ENCODE measurements at places on chromosomes 6 and 20.

- peak; percentile 83 for DNase-seq
Observed at GRCh38 chr6:20691185-20691584, 156.9 kb downstream of the CDKAL1 start.

GRCh38 chr6:7642791-7643190 is 52.8 kb downstream of the SNRNP48 start:
- DNase-seq: no peak

DNA sequence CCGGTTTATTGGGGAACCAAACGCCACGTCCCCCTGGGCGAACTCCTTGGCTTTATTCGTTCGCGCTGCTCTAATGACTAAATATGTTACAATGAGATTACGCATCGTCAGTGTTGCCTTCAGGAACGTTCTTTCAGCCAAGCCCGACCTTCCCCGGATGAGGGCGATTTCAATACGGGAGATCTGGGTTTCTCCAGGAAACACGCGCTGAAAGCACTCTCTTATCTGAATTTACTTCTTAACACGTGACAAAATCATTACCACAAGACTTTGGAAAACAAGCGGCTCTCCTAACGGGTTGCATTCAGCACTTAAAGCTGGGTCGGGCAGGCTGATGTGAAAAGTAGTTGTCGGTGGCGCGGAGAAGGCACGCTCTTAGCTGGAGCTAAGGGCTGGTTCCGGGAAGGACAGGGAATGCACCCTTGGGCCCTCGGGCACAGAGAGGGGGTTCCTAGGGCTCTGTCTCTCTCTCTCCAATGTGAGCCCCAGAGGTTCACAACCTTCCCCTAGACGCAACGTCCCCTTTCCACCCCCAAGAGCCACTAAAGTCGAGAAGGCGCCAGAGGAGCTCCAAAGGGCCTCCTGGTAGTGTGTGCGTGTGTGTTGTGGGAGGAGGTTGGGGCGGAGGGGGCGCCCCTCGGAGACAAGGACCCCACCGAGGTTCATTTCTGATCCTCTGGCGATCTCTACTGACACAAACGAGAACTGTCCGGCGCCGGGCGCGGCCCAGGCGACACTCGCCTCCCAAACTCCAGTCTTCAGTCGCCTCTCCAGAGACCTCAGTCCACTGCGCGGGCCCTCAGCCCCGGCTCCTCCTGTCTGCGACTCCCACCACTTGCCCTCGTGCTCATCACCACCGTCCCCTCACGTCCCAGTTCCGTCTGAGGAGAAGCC is 7.1 kb upstream of the NKX2-2 start:
- peak; percentile 71 for DNase-seq

DNA sequence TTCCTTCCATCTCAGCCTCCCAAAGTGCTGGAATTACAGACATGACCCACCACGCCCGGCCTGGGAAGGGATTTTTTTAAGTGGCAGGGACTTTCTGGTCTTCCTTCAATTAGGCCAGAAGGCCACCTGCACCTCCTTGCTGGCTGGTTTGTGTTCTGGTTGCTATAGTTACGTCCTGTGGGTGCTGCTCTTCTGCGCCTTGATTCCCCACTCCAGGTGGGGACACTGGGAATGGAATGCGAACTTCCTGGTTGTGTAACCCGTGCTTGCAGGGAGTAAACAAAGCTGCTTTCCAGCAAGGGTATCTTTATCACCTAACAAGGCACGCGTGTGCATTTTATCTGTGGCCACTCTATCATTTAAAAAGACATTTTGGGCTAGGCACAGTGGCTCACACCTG is 117.7 kb downstream of the PLEKHG1 start:
- no peak for DNase-seq

- DNase-seq: no peak
Observed at GRCh38 chr20:43564993-43565757, 6.3 kb downstream of the SGK2 start.

Data from NCI-H2081 (cell line).